ENCODE measurements at places on chromosomes 7 and 10.

- DNase-seq: no peak
These were observed 782.0 kb upstream of the ZWINT start for GRCh38 chr10:57142925-57143576.

GRCh38 chr10:76185471-76186301 is 754.3 kb downstream of the LRMDA start:
- no peak for DNase-seq

DNA sequence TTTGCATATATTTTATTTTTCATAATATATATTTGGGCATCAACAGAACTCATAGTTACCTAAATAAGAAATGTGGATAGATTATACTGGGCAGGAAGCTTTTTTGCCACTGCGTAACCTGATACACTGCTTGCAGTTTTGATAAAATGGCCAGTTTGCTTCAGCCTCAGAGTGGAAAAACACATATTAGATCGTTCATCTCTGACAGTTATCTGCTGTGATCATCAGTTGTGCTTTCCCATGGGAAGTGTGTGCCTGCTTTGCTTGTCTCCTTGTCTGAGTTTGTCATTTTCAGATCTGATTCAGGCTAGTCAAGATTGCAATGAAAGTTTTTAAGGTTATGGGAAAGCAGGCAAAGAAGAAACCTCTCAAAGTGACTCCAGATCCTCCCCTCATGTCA is 54.0 kb downstream of the ADAM12 start:
- no peak for DNase-seq

- no peak for DNase-seq
These were observed 36.7 kb upstream of the LRRC4 start for GRCh38 chr7:128067983-128068382.
